ENCODE measurements at places on chromosomes 16 and 17.

GRCh38 chr16:4535627-4536108 is 2.9 kb downstream of the CDIP1 start:
- DNase-seq: no peak

- no peak for DNase-seq
Measured at GRCh38 chr16:31148281-31148728, 1.6 kb downstream of the PRSS36 start.

GRCh38 chr17:4407851-4408250 is 25.9 kb upstream of the SPNS3 start:
- no peak for DNase-seq

DNA sequence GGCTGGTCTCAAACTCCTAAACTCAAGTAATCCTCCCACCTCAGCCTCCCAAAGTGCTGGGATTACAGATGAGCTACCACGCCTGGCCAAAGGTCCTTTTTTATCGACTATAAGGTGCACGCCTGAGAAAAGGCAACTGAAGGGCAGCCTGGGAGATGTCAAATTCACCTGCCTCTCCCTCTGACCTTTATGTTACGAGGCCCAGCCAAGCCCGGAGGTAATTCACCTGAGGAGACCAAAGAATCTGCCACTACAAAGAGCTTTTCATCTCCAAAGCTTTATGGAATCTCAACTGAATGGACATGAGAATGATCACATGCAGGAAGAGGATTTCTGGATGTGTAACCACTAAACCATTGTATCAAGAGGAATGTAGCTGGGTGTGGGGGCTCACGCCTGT is 37.2 kb downstream of the LYRM1 start:
- no peak for DNase-seq

DNA sequence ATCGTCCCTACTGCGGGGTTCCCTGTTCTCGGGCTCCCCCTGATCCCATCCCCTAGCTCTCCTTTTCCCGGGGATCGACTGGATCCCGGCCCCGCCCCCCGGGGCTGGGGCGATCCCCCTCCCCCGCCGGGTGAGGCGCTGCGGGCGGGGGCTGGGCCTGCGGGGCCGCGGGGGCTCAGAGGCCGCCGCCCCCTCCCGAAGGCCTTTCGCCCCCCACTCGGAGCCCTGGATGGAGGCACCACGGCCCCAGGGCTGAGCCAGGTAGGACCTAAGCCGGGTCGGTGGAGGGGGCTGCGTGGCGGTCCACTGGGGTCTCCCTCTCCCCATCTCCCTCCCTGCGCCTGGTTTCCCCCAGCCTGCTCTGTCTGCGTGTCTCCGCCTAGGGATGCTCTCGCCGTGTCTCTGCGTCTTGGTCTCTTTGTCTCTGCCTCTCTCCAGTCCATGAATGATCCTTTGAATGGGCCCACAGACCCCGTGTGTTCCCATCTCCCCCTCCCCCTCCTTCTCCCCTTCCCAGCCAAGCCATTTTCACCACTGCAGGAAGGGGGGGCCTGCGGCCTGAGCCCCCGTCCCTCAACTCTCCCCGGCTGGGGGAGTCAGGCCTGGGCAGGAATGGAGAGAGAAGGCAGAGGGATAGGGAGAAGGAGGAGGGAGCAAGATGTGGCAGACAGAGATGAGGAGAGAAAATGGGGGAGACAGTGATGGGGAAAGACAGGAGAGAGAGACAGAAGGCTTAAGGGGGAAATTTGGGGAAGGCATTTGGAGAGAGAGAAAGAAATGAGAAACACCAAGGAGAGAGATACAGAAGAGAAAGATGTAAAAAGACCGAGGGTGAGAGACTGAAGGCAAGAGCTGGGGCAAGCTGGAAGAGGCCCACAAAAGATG is 1.7 kb upstream of the TMEM256 start:
- DNase-seq: no peak

GRCh38 chr17:17944743-17945142 is 27.5 kb downstream of the TOM1L2 start:
- no peak for DNase-seq

- DNase-seq: no peak
Measured at GRCh38 chr16:78566397-78567073, 467.1 kb downstream of the WWOX start.

GRCh38 chr17:1160591-1161390 is 19.0 kb downstream of the ABR start:
- no peak for DNase-seq
